Fibroblast of skin of scalp (primary cell): ENCODE measurements at places on chromosomes 7 and 10.

- DNase-seq = no peak
Measured at GRCh38 chr7:26603631-26604030, 260.8 kb downstream of the SKAP2 start.

- no peak for DNase-seq
Measured at GRCh38 chr10:91884536-91884935, 24.8 kb downstream of the FGFBP3 start.

DNA sequence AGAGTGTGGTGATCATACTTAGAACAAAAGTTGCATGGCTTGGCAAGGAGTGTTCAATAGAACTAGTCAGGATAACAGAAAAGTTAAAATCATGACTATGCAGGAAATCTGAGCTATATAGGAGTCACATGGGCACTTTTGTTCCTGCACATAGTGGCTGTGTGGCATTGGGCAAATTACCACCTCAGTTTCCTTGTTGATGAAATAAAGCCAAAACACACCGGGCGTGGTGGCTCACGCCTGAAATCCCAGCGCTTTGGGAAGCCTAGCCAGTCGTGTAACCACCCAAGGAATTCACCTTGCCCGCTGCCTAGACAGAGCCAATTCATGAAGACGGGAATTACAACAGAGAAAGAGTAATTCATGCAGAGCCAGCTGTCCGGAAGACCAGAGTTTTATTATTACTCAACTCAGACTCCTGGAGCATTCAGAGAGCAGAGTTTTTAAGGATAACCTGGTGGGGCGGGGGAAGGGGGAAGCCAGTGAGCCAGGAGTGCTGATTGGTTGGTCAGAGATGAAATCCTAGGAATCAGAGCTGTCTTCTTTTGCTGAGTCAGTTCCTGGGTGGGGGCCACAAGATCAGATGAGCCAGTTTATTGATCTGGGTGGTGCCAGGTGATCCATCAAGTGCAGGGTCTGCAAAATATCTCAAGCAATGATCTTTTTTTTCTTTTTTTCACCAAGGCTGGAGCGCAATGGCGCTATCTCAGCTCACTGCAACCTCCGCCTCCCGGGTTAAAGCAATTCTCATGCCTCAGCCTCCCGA lies 6.4 kb upstream of the MKRN1 start:
- no peak for DNase-seq

DNA sequence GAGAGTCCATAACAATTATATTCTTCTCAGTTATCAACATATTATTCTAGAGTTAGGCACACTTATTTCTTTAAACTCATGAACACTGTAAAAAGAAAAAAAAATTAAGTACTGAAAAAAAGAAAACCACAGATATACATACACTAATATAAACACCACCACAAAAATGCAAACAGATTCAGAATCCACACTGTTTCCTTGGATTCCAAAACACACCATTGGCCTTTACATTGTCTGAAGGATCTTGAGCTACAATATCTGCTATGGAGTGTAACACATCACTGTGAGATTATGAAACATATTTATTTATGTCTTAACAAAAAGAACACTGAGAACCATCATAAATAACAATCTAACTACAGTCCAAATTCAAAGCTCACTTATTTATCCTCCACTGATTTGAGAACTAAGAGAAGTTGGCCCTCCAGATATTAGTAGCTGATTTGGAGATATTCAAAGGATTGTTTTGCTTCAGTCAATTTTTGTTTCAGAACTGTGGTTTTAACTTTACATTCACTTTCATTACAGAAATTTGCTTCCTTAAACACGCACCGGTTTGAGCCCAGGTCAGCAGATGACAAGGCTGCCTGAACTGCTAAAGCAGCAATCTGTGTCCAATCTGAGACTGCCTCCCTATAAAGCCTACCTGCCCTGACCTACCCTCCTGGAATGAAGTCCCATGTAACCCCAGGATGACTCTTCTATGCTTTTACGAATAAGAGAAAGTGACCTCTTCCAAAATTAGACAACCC lies 47.0 kb upstream of the CDK1 start:
- peak; percentile 25 for DNase-seq

GRCh38 chr10:18155321-18155720 lies 15.1 kb downstream of the CACNB2 start:
- DNase-seq = peak; percentile 35

GRCh38 chr10:83017076-83017867 lies 1122.0 kb upstream of the GHITM start:
- no peak for DNase-seq

DNA sequence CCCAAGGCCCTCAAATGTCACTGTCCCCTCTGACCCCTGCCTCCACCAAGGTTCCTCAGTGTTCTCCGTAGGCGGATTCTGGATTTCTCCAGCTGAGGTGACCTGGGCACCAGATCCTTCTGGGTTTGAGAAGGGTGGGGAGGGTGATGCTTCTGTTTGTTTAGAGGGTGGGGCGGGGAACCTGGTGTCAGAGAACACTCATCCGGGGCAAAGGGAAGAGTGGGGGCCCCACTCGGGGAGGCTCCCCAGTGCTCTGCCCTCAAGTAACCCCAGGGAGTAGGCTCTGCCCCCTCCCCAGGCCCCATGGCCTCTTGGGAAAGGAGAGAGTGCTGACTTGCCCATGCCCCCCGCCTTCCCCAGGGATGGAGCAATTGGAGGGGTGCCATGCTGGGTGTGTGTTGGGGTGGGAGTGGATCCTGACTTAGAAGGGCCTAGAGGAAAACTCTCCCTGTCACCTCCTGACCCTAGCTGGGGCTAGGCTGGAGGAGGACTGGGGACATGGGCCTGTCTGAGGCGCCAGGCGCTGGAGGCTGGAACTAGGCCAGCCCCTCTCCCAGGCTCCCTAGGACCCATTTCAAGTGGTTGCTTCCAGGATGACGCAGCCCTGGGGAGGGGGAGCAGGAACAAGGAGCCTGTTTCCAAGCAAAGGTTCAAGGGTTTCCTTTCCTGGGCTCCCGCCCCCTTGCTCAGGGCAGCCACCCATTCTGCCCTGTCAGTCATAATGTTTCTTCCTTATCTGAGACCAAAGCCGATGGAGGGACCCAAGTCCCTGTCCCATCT lies 27.9 kb downstream of the KAZALD1 start:
- no peak for DNase-seq
